ENCODE measurements at places on chromosomes 4 and X.
A peak's percentile ranks its signal among the peaks of the same experiment; 100 is the strongest.

DNA sequence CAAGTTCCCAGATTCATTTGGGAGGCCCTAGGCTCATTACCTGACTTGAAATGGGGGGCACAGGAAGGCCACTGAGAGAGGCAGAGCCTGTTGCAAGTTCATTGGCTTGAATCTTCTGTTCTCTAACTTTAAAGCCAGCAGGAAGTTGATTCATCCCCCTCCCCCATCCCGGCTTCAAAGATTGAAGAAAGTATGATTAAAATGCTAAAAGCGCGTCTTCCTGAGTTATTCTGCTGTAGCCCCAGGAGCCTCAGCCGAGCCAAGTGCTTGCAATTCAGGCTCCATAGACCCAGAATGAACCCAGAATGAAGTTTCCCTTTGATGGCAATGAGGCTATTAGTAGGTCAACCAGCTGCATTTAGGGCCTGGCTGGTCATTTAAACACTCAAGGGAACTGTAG, 14.7 kb downstream of the CHST7 start:
- no peak for DNase-seq

- DNase-seq: no peak
These were observed 1240.0 kb upstream of the ADGRL3 start for GRCh38 chr4:59960143-59960542.

GRCh38 chrX:21975812-21976211, 35.3 kb downstream of the SMS start:
- DNase-seq: no peak

- no peak for DNase-seq
These were observed 82.4 kb upstream of the BEND4 start for GRCh38 chr4:42234817-42235216.

- no peak for DNase-seq
These were observed 1008.0 kb downstream of the GLUD2 start for GRCh38 chrX:122055460-122055859.

DNA sequence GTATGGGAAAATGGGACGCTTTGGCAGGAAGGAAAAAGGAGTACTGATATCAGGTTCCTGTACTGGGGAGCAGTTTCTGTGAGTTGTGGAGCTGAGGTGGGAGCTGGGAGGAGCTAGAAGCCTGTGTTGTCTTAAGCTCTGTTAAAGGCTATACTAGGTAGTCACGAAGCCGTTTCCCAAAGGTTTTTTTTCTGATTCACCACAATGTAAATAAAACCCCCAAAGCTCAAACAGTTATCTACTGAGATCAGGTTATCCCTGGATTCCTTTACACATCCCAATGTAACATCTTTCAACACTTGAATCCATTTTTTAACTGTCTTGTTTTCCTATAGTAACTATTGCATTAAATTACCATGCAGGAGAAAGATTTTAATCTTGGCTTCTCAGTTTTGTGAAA, 297.4 kb upstream of the SFRP2 start:
- no peak for DNase-seq

DNA sequence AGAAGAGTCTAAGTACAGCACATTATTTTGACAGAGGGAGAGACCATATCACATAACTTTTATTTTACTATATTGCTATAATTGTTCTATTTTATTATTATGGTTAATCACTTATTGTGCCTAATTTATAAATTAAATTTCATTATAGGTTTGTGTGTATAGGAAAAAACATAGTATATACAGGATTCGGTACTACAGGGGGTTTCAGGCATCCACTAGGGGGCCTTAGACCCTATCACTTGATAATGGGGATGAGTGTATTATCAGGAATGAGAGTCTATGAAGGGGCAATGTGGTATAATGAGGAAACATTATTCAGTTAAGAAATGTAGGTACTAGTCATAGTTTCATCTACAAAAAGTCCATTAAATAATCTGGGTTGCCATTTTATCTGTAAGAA, 833.1 kb downstream of the C4orf33 start:
- DNase-seq: no peak

DNA sequence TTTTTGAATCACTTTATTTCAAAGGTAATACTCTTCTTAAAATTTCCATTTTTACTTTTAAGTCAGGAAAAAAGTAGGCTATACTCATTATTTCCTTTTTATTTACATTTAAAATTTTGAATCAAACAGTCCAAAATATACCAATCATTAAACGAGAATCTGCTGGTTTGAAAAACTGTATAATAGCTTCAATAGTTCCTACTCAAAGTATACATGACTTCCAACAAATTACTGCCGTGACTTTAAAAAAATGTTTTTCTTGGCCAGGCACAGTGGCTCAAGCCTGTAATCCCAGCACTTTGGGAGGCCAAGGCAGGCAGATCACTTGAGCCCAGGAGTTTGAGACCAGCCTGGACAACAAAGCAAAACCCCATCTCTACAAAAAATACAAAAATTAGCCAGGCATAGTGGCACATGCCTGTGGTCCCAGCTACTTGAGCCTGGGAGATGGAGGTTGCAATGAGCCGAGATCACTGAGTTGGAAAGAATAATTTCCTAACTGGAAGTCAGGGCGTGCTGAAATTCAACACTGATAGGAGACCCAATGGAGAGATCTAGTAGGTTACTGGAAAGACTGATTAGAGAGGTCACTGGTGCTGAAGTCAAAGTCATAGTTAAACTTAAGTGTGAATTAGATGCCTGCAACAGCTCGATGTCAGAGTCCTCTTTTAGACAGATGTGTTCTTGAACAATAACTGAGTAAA, 9.0 kb downstream of the KLHL8 start:
- DNase-seq: no peak

DNA sequence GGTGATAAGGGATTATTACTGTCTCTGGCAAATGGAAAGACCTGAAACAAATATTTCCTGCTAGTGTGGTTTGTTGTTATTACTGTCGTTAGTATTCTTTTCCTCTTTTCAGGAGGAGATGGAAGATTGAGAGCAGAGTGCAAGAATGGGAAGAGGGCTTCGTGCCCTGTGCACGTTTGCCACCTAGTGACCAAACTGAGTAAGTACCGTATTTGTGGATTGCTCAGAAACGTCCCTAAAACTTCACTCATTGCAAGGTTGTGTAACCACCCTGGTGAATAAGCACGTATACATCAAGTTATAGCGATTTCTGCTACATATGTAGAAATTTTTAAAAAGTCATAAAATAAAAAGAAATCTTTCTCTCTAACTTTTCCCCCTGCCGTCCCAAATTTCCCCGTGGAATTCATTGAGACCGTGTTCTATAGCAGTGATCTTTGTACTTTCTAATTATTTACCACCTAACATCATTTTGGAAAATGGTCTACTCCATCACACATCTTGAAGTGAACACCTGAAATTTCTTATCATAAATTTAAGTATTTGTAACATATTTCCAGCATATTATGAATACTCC, 24.3 kb downstream of the LINC00632 start:
- peak; percentile 0 for DNase-seq

DNA sequence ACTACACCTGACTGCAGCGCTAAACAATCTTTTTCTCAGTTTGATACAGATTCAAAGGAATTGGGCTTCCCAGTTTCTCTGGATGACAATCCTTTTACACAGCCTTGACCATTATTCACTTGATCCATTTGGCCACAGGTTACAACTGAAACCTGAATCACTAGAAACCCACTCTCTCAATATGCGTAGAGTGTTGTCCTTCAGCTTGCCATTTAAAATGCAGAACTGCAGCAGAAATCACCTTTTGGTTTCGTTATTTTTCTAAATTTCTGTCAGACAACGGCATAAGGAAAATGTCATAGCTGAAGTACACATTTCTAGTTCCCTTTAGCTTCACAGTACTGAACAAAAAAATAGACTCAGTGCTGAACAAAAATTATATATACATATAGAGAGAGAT, 255.8 kb upstream of the TENM3 start:
- no peak for DNase-seq

DNA sequence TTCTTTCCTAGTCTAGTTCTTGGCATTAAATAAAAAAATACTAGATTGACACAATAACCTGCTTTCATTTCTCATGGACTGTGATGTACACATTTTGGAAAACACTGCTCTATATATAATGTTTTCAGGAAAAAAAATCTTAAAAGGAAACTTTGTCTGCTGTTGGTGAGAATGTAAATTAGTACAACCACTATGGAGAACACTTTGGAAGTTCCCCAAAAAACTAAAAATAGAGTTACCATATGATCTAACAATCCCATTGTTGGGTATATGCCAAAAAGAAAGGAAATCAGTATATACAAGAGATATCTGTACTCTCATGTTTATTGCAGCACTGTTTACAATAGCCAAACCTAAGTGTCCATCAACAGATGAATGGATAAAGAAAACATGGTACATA, 202.3 kb downstream of the PPP3CA start:
- no peak for DNase-seq

GRCh38 chrX:119505945-119506344, 37.7 kb downstream of the SLC25A5 start:
- DNase-seq: no peak

- DNase-seq: no peak
These were observed 35.8 kb downstream of the CHRDL1 start for GRCh38 chrX:110759785-110760184.

DNA sequence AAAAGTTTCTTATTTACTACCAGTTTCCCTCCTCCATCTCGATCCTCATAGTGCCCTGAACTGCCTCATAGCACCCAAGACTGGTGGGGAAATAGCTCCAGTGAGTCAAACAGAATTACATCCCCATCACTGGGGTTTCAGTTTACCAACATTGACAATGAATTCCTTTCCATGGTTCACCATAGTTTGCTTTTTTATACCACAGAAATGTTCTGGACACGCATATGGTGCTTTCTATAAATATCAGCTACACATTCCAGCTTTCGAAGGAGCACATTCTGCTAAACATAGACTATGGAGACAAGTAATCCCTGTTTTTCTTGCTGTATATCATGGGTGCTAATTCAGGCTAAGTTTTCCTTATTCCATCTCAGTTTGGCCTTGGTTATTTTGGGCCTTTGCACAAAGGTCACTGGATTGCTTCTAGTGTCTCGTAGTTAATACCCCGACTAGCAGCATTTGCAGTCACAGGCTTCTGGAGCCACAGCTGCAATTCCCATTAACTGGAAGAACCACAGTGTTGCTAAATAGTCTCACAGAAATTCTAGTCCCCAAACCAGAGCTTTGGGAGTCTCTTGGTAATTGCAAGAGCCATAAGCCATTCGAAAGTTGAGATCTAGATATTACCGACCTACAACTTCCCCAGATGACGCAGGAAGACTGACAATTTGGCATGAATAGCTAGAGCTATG, 53.4 kb upstream of the TRPC3 start:
- no peak for DNase-seq
